ENCODE measurements at places on chromosomes 13 and 19. TPM values are rescaled to one million over a fixed set of nuclear protein-coding genes. Genes with fewer than 3 reads are reported as not detected.

Gene LILRA1
- total RNA-seq, result not detected

Gene PCSK4
- total RNA-seq, result 0.90 TPM

Gene ZNF665
- 1.4 TPM for total RNA-seq

Gene NPAS1
- 0.72 TPM for total RNA-seq

Gene CD33
- 0.66 TPM for total RNA-seq

Gene RGS9BP
- not detected for total RNA-seq

Gene CD209
- 0.21 TPM for total RNA-seq

Gene PRR36
- total RNA-seq, result 0.11 TPM
